ENCODE measurements at places on chromosomes 1 and 21. TPM values are rescaled to one million over a fixed set of nuclear protein-coding genes. Genes with fewer than 3 reads are reported as not detected.

The AMPD1 gene
- total RNA-seq, result not detected

The CCDC181 gene
- 6.6 TPM for total RNA-seq

The C1orf87 gene
- total RNA-seq, result not detected

The OR2T2 gene
- not detected for total RNA-seq

The RAP1GAP gene
- 31.6 TPM for total RNA-seq

The FCRL6 gene
- total RNA-seq, result not detected

The PAQR6 gene
- 6.6 TPM for total RNA-seq

The SLC6A9 gene
- total RNA-seq, result 5.9 TPM

The FMOD gene
- not detected for total RNA-seq

The CLEC20A gene
- not detected for total RNA-seq

The FALEC gene
- total RNA-seq, result 1.9 TPM

The HENMT1 gene
- 17.5 TPM for total RNA-seq

The TBX19 gene
- total RNA-seq, result 1.6 TPM

The HTR6 gene
- 0.31 TPM for total RNA-seq

The GJA9 gene
- not detected for total RNA-seq

The MAP10 gene
- 8.5 TPM for total RNA-seq

The C1orf141 gene
- total RNA-seq, result not detected

The OVAAL gene
- not detected for total RNA-seq

The B4GALT3 gene
- total RNA-seq, result 20.0 TPM

The PCSK9 gene
- 3.8 TPM for total RNA-seq

The FBLIM1 gene
- total RNA-seq, result 13.8 TPM

The MFN2 gene
- total RNA-seq, result 47.3 TPM

The VWA1 gene
- total RNA-seq, result 4.1 TPM

The CCDC185 gene
- not detected for total RNA-seq

The TCHH gene
- under 0.01 TPM for total RNA-seq

The CYP4Z1 gene
- 0.63 TPM for total RNA-seq

The KLF17 gene
- total RNA-seq, result not detected

The LMX1A gene
- 0.31 TPM for total RNA-seq

The FAM229A gene
- 5.0 TPM for total RNA-seq

The RSBN1 gene
- total RNA-seq, result 51.0 TPM

The LDLRAD1 gene
- not detected for total RNA-seq

The SPRR2G gene
- not detected for total RNA-seq

The UBE2Q1 gene
- 22.5 TPM for total RNA-seq

The PGLYRP4 gene
- total RNA-seq, result not detected

All from parietal lobe (tissue), 2 donors.